Right ventricle myocardium superior (tissue), 1 donor: ENCODE measurements at places on chromosomes 13 and 19.

DNA sequence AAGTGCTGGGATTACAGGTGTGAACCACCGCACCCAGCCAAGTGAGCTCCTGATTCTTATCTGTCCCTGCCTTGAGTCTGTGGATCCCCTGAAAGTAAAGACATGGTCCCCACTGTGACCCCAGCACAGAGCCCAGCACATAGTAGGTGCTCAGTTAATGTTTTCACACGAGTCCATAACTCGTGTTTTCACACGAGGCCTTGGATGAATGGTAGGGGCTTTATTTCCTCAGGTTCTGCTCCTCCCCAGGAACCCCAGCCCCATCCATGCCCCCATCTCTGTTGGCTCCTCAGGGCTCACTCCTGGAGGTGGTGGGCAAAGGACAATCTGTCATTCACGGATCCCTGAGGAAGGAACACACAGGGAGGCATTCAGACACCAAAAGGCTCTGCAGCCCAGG lies 23.6 kb upstream of the PDE4C start:
- no peak for DNase-seq

GRCh38 chr13:23995283-23996073 lies 98.2 kb upstream of the C1QTNF9B start:
- DNase-seq: no peak

DNA sequence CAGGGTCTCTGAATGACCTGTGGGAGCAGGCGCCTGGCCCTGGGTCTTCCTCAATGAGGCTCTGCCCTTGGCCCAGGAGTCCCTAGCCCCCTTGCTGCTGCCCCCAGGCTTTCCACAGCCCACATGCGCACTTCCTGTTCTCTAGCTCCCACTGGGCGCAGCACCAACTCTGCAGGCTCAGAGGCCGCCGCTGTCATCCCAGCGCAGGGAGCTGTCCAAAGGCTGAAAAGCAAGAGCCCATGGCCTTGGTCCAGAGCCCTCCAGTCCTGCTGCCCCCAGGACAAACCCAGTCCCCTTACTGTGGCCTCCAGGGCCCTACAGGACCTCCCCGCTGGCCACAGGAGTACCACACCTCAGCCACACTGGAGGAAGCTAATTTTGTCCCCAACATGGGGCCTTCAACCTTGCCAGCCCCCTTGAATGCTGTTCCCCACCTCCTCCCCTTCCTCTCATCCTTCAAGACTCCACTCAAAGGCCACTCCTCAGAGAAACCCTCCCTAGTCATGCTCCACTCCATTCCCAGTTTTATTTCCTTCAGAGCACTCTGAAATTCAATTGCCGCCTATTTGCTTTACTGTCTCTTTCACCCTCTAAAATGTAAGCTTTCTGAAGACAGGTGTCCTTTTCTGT lies 8.0 kb upstream of the POU2F2 start:
- peak; percentile 74 for DNase-seq

GRCh38 chr19:1936916-1937610 lies 3.9 kb upstream of the CSNK1G2 start:
- no peak for DNase-seq
